PC-9 (cell line): ENCODE measurements at places on chromosomes 7 and 10.

DNA sequence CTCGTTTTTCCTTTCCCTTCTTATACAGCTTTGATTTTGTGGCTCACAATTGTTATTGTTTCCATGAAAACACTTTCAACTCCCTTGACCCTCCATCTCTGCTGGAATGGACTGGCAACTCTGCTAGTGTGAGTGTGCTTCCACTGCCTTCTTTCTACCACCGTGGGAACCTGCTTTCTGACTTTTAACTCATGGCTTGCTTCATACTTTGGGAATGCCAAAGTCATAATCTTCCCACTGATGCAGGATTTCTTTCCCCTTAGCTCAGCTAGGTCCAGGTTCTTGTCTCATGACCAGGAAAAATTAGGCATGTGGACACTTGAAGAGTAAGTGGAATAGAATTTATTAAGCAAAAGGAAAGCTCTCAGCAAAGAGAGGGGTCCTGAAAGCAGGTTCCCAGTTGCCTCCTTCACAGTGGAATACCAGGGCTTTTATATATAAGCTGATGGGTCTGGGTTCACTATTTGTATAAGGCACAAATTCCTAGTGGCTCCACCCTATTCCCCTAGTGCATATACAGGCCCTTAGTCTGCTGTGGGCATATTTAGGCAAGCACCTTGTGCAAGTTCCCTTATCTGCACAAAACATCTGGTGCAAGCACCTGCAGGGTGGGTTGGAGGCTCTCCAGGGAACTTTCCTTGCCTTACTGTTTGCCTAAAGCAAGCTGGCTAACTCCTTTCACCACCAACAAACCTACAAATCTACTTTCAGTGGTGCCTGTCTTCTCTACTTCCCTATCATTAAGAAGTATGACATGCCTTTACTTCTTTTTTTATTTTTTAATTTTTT lies 119.5 kb downstream of the CFAP58 start:
- peak; percentile 10 for DNase-seq

DNA sequence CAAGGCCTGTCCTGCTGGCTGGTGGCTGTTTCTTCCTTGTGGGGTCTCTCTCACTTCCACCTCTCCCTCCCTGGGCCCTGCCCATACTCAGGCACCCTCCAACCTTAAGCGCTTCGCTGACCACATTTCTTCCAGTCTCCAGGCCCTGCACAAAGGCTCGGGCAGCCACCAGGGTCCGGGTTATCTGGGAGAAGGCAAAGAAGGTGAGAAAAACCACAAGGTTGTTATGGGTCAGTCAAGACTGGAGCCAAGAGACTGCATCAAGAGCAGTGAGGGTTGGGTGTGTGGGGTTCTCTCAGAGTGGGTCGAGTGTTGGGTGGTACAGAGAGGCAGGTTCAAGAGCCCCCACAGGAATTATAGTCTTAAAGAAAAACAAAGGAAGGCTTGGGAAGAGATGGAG lies 2.6 kb downstream of the GPC2 start:
- DNase-seq, result no peak

- DNase-seq, result no peak
Observed at GRCh38 chr10:110174816-110175215, 32.6 kb upstream of the MXI1 start.

GRCh38 chr10:101130984-101131961 lies at the start of gene TLX1:
Gene TLX1 (plus strand): TSS chr10:101131300. CDS start chr10:101131542, 242 bp downstream.
- DNase-seq, result no peak

DNA sequence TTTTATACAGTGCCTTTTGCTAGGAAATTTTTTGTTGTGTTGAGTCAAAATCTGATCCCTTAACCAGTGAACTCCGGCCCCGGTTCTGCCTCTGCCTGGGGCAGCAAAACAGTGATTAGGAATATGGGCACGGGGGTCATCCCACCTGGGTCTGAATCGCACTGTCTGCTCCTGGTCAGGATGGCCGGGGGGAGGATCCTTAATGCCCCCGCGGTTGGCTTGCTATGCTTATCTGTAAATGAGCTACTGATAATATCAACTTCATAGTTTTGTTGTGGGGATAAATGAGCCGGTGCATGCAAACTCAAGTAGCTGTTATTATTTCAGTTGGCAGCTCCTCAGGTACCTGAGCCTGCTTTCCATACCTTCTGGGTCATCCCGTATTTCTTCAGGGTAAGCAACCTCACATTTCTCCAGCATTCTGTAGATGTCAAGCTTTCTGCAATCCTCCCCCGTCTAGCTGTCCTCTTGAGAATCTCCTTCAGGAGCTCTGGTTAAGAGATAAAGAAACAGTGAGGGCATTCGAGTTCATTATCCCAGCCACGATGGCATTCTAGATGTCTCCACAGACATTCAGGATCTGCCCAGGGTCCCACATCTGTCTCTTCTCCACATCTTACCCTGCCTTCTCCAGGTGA lies 592.2 kb downstream of the SDK1 start:
- DNase-seq, result no peak

DNA sequence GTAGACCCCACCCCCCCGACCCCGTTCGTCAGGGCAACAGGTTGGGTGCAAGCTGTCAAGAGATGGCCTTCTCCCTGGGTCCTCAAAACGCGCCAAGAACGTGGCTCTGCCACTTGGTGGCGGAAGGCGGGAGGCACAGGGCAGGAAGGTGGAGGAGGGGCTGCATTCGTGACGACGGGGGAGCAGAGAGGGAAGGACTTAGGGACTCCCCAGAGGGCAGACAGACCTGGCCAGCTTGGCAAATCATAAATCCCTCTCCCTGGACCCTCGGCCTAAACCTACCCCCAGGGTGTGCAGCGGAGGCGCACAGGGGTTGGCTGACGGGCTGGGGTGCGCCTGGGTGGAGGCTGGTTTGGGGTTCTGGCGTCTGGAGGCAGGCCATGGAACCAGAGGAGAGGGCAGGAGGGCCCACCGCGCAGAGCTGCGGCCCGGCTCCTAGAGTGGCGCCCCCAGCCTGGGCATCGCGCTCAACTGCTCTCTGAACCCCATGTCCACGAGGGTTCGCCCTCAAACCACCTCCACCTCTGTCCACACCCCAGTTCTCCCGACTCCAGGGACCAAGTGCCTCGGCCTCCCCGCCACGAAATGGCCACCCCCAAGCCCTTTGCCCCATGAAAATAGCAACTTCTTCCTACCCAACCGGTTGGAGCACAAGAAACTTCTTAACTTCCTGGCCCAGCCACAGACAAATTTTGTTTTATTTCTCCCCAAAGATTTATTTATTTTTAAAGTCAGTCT lies 10.8 kb upstream of the GATA3 start:
- no peak for DNase-seq

GRCh38 chr7:117489016-117489415 lies 9.2 kb downstream of the CFTR start:
- DNase-seq, result no peak

GRCh38 chr7:80825499-80825898 lies 93.4 kb downstream of the SEMA3C start:
- no peak for DNase-seq

DNA sequence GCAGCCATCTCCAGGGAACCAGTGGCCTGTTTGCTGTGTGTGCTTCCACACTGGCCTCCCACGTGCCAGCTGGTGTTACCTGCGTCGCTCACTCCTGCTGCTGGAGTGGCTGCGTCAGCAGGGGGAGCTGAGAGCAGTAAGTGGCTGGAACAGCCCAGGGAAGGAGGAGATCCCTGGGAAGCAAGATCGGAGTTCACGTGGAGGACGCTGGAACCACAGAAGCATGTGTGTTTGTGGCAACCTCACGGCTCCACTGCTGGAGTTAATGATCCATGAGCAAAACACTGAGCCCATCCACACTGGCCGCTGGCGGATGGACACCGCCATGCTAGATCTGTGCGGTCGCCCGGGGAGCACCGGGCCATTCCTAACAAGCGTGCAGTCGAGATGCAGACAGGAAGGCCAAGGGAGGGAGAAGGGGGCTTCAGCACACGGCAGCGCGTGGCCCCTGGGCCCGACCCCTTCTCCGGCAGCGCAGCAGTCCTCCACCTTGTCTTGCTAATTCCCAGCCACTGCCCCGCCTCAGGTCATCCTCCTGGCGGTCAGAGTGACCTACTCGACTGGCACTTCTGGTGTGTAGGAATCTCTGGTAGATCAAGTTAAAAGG lies 68.5 kb upstream of the EEPD1 start:
- peak; percentile 16 for DNase-seq

DNA sequence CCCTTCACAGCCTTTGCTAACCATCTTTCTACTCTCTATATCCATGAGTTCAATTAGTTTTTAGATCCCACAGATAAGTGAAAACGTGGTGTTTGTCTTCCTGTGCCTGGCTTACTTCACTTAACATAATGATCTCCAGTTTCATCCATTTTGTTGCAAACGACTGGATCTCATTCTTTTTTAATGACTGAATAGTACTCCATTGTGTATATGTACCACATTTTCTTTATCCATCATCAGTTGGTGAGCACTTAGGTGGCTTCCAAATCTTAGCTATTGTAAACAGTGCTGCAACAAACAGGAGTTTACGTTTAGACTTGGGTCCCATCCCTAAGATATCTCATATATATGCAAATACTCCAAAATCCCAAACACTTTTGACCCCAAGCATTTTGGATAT lies 9.1 kb downstream of the CDC123 start:
- DNase-seq, result no peak

DNA sequence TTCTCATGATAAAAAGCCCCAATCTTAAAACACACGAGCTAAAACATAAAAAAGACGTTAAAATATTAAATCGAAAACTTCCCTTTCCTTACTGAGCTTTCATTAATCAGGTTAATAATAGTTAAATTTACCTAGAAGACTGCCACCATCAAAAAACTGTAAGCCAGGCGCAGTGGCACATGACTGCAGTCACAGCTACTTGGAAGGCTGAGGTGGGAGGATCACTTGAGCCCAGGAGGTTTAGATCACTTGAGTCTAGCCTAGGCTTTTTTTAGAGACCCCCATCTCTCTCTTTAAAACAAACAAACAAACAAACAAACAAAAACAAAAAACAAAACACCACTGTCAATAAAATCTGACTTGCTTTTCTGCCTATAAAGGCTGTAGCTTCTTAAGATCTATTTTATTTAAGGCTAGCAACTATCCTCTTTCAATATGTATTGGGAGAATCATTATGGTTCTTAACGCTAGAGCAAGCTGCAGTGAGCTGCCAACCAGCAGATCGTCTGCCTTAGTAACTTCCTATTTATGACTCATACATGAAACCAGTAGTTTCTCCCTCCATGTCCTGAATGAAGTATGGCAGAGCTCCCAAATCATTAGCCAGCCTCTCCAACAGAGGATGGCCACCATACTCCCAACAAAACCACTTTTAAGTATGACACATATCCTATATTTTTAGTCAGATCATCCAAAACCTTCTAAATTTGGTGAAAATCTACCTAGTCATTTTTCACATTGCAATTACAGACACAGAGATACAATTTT lies 163.7 kb downstream of the SRPK2 start:
- DNase-seq, result peak; percentile 38

DNA sequence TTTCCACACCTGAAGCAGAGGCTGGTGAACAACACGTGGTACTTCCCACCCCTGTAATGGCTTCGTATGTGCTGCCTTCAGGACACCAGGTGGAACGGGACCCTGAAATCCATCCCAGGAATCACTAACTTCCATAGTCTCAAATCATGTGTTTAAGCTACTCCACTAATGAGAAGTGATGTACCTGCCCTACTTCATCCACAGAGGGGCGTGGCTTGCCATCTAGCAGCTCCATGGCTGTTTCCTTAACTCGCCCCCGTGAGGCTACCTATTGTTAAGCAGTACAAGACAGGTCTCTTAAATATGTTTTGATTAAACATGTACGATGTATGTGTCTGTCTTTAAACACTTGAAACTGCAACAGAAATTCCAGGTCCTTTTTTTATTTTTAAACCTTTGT lies 31.8 kb downstream of the ARL3 start:
- DNase-seq, result no peak

- DNase-seq, result no peak
Observed at GRCh38 chr7:156347132-156347531, 293.4 kb upstream of the RNF32 start.

- no peak for DNase-seq
Observed at GRCh38 chr10:47294501-47294900, 5.5 kb upstream of the GDF10 start.

DNA sequence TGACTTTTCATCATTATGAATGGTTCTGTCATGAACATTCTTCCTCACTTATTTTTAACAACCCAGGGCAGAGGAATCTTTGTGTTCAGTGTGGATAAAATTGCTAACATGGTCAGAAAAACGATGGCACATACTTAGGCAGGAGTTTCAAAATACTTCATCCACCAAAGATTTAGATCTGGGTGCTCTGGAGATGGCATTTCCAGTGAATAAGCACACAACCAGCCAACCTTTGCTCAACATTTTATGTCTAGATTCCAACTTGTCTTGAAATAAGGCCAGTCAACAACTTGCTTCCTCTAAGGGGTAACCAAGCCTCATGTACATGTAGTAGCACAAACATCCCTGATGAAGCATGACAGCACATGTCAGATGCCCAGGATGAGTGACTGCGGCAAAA lies 33.4 kb upstream of the ADRB1 start:
- DNase-seq, result no peak

- DNase-seq, result no peak
Observed at GRCh38 chr10:23199768-23200511, 7.8 kb downstream of the PTF1A start.

DNA sequence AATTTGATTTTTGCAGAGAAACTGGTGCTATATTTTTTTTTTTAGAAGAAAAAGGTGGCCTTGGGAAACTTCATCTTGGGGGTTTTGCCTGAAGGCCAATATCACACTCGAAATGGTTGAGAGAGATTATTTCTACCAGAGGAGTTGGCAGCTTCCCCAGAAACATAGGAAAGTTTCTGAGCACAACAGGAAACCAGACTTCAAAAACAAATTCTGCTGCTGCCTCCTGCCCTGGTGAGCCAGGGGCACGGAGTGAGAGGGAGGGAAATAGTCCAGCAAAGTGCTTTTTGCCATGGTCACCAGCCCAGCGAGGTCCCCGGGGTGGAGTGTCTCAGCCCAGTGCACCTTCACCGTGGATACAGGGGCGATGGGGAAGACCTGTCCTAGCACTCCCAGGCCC lies 61.1 kb downstream of the FOXI2 start:
- no peak for DNase-seq

- DNase-seq, result no peak
Observed at GRCh38 chr7:155864271-155864985, 52.2 kb upstream of the SHH start.

GRCh38 chr7:86768967-86769760 lies 125.5 kb downstream of the GRM3 start:
- DNase-seq, result no peak

DNA sequence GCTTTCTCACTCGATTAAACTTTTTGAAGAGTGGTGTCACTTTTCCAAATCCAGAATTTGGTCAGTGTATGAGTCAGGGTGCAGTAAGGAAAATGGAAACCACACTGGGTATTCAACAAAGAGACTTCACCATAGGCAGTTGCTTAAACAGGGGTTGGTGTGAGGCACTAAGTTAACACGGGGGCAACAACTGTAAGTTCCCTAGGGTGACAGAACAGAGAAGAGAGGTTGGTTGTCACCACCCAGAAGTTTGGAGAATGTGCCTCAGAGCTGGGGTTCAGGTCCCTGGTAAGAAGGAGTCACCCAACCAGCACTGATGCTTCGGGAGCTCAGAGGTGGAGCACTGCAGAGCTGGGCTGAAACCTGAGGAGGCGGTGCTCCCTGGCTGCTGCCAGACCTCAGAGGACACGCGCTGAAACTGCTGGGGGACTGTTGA lies 170.4 kb downstream of the ARID5B start:
- no peak for DNase-seq
